ENCODE measurements at places on chromosomes 5 and 9.

DNA sequence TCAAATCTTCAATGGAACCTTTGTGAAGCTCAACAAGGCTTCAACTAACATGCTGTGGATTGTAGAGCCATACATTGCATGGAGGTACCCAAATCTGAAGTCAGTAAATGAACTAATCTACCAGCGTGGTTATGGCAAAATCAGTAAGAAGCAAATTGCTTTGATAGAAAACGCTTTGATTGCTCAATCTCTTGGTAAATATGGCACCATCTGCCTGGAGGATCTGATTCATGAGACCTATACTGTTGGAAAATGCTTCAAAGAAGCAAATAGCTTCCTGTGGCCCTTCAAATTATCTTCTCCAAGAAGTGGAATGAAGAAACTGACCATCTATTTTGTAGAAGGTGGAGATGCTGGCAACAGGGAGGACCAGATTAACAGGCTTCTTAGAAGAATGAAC is 54.7 kb upstream of the TTC39B start:
- DNase-seq, result no peak

DNA sequence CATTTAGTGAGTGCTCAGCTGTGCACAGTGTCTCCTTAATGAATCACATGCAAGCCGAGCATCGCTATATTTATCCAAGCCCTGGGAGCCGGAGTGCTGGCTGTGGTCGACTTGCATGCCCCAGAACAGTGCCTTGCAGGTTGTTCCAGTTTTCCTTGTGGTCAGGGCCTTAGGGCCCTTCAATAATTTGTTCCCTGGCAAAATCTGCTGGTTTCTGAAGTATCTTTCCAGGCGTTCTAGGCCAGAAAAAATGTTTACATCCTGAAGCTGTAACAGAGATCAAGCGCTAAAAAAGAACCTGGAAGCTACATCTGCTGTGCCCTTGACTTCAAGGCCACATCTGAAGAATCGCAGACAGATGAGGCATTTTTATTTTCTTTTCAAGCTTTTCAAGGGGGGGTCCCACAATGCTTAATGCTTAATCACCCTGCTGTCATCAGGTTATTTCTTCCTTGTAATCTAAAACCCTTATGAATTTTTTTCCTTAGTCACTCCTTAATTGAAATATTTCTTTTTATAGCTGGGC is 105.8 kb downstream of the DOCK2 start:
- peak; percentile 45 for DNase-seq

- DNase-seq, result peak; percentile 24
These were observed 18.1 kb upstream of the RPL26L1 start for GRCh38 chr5:172941067-172941516.

DNA sequence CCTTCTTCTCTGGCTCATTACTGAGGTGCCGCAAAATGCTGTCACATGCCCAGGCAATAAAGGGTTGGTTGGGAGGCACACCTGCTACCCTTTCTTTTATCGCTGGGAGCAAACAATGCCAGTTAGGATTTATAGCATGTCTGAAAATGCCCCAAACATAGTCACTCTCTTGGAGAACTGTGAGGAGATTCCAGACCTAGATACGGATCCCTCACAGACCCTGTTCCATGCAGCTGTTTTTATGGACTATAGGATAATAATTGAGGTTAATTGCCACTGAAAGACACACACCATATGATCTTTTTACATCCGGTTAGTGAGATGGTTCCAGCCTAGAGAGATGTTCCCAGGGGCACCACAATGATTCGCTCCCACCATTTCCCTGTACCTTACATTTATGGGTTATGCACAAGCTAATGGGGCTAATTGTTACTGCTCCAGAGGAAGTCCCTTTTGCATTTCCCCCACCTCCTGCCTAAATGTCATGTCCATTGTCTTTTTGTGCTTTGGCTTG is 318.1 kb downstream of the PIK3R1 start:
- no peak for DNase-seq

- peak; percentile 95 for DNase-seq
These were observed 13.7 kb downstream of the GLRX start for GRCh38 chr5:95808686-95809413.

GRCh38 chr5:1368756-1369155 is 23.9 kb upstream of the CLPTM1L start:
- DNase-seq, result no peak

DNA sequence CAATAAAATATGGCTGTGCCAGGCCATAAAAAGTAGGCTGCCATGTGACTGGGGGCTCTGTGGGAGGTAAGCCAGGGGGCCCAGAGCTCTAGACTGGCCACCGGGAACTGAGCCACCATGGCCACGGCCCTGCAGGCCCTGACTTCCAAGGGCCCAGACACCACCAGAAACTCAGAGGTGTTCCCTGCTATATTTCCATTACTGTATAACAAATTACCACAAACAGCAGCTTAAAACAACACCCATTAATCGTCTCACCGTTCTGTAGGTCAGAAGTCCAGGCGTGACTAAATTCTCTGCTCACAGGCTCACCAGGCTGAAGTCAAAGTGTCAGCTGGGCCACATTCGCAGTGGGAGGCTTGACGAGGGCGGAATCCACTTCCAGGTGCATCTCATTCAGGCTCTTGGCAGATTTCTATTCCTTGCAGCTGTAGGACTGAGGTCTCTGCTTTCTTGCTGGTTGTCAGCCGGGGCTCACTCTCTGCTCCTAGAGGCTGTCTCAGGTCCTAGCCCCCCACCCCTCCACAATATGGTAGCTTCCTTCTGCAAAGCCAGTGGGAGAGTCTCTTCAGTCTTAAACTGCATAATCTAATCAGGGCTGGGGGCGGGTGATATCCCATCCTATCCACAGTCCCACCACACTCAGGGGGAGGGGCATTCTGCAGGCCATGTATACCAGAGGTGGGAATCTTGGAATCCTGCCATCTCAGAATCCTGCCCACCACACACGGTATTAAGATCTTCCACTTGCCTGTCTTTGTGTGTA is 125.4 kb downstream of the C5orf15 start:
- no peak for DNase-seq

- peak; percentile 56 for DNase-seq
These were observed 40.4 kb downstream of the BASP1 start for GRCh38 chr5:17257705-17258273.

DNA sequence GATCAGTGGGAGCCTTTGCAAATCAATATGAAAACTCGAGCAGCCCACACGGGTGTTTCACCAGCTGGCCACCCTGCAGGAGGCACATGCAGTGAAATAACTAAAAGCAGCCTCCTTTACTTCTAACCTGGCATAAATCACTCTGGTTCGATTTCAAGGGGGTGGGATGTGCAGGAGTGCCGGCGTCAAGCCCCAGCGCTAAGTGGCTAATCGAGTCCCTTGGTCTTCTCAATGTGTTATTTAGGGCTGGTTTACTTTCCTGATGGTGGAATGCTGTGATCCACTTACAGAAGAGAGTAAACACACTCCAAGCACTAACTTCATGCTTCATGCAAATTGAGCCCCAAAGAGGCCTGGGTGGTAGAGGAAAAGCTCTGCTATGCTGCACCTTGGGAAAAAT is 109.4 kb downstream of the TMEM174 start:
- no peak for DNase-seq

- DNase-seq, result peak; percentile 84
These were observed 2.2 kb upstream of the S1PR3 start for GRCh38 chr9:88988796-88989641.

DNA sequence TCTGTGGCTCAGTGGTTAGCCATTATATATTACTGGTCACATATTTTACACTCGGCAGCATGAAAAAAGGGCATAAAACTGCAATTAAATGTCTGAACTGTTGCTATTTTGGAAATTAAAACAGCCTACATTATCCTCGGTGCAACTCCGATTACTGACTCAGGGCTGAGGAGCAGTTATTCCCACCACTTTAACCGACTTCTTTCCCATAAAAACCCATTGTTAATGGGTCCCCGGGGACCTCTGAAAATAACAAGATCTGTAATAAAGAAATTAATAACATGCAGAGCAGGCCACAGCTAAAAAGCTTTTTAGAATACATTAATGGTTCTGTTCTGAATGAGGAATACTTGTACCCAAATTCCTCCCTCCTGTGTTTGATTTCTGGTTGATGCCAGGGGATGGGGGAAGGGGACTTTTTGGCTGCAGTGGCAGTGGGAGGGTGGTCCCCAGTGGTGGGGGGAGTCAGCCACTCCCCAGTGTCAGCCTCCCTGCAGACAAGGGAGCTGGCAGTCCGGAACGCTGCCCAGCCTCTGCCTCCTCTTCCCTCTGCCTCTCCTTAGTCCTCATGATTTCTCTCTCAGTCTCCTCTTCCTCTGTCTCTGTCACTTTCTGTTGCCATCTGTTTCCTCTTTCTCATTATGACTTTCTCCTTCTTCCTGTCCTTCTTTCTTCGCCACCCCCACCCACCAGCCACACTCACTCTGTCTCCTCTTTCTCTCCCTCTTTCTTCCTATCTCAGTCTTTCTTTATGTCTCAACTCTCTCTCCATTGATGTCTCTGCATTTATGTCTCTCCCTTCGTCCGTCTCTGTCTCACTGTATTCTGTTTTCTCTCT is 59.0 kb upstream of the ZBTB43 start:
- DNase-seq, result no peak

- no peak for DNase-seq
These were observed 2.3 kb upstream of the RPL26L1 start for GRCh38 chr5:172956936-172957335.

DNA sequence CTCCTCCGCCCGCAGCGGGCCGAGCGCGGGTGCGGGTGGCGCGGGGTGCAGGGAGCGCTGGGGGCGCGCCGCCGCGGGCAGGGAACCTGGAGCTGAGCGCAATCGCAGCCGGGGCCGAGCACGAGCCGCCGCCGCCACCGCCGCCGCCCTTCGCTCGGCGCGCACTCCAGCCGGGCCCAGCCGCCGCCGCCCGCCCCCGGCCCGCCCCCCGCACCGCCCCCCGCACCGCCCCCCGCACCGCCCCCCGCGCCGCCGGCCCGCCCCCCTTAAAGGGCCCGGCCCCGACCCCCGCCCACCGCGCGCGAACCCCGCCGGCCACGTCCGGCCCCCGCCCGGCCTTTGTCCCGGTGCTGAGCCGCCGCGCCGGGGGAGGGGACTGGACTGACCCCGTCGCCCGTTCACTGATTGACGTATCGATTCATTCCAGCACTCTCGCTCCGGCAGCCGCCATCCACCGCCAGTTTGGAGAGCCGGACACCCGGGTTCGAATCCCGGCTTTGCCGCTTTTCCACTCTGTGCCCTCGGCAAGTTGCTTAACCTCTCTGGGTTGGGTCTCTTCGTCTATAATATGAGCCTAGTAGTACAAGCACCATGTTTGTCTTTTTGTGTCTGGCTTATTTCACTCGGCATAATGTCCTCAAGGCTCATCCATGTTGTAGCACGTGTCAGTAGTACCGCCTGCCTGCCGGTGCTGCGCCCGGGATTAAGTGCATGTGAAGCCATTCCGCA is at the start of gene SH3PXD2B:
TSS of gene SH3PXD2B (minus strand) at position 168 of the 729 bp plus-strand sequence. CDS start 173 bp downstream, outside the sequence.
- peak; percentile 70 for DNase-seq

DNA sequence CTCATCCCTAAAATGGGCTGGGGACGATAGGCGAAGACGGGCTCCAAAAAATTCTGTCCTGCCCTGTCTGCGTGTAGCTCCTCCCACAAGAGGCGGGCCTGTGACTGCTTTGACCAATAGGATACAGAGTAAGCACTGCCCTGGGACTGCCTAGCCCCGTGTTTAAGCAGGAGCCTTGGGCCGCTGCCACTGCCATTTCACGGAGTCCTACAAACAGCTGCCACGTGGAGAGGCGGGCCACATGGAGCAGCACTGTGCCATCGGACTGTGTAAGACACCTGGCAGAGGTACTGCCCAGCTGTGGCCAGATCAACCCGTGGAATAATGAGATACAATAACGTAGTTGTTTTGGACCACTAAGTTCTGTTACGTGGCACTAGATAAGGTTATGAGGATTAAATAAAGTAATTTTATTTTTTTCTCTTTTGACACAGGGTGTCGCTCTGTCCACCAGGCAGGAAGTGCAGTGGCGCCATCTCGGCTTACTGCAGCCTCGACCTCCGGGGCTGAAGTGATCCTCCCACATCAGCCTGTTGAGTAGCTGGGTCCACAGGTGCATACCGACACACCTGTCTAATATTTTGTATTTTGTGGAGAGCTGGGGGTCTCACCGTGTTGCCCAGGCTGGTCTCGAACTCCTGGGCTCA is 87.2 kb downstream of the LMNB1 start:
- DNase-seq, result no peak

GRCh38 chr5:120016717-120017382 is 387.5 kb downstream of the FAM170A start:
- no peak for DNase-seq

DNA sequence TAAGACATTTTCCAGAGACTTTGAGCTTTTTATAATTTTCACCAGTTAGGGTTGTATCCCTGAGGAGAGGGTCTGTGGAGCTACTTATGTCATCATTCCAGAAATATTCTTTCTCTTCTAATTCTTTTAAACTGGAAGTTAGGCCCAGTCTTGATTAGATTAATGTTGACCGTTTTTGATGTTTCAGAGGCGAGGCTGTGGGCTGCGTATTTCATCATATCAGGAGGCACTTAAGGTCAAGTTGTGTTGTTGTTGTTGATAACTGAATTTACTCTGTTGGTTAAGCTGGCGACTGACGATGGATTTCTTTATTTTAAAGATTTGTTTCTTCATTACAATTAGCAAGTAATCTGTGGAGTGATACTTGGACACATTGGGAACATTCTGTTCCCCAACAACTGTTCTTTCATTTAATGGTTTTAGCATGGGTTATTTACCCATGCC is 20.1 kb downstream of the IPO11 start:
- peak; percentile 50 for DNase-seq

- peak; percentile 5 for DNase-seq
These were observed 41.8 kb downstream of the NUP214 start for GRCh38 chr9:131167146-131167692.

DNA sequence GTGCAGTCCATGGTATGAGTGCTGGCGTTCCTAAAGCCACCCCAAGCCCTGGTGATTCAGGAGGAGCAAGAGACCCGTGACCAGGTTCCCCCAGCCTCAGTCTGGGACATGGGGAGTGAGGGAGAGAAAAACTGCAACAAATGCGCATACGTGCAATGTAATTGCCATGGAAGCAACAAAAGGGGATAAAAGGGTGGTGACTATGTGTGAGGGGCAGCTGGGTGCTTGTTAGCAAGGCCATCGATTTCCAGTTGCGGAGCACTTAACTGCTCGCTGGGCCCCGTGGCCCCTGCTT is 709 bp upstream of the SH3PXD2B start:
- no peak for DNase-seq

GRCh38 chr5:150778517-150779396 is at the start of gene SMIM3:
SMIM3 (plus strand) TSS chr5:150778757; CDS start chr5:150795441, 16,684 bp downstream.
- DNase-seq, result peak; percentile 79

DNA sequence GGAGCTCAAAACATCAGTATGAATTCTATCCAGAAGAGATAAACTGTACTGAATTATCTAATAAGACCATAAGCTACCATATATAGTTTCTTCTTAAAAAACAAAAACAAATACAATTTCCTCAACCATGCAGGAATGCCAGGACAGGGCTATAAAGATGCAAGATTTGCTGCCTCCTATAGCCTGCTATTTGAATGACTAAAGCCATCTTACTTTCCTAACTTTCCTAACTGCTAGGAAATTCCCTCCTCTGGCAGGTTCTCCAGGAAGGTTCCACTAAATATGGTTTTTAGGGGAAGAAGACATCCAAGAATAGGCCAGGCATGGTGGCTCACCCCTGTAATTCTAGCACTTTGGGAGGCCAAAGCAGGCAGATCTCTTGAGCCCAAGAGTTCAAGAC is 15.1 kb downstream of the KIF27 start:
- DNase-seq, result no peak

Data from cardiac fibroblast (primary cell).